ENCODE measurements at places on chromosomes 1 and 21. TPM values are rescaled to one million over a fixed set of nuclear protein-coding genes. Genes with fewer than 3 reads are reported as not detected.

The ELAPOR1 gene
- total RNA-seq, result under 0.01 TPM

The MYCL gene
- total RNA-seq, result 5.5 TPM

The LRRC8D gene
- 35.8 TPM for total RNA-seq

The SHISA4 gene
- total RNA-seq, result 3.9 TPM

The OR2M3 gene
- total RNA-seq, result not detected

The C1orf167 gene
- not detected for total RNA-seq

The NPHS2 gene
- total RNA-seq, result not detected

The KISS1 gene
- total RNA-seq, result not detected

The ARTN gene
- total RNA-seq, result 20.1 TPM

The RGS13 gene
- total RNA-seq, result not detected

The SLAMF6 gene
- total RNA-seq, result not detected

The C1QA gene
- total RNA-seq, result not detected

The LRRC38 gene
- total RNA-seq, result not detected

The AQP10 gene
- total RNA-seq, result 0.13 TPM

The SFN gene
- 465 TPM for total RNA-seq

The GJB5 gene
- total RNA-seq, result 95.8 TPM

The FCRL6 gene
- 0.13 TPM for total RNA-seq

The SPEN gene
- total RNA-seq, result 19.2 TPM

The ARHGEF19 gene
- total RNA-seq, result 6.1 TPM

The HSD3B1 gene
- total RNA-seq, result not detected

The SEC16B gene
- total RNA-seq, result 0.26 TPM

The ZNF692 gene
- 22.7 TPM for total RNA-seq

The DIO1 gene
- not detected for total RNA-seq

The S100A6 gene
- total RNA-seq, result 2,948 TPM

The CD247 gene
- total RNA-seq, result not detected

The HES3 gene
- not detected for total RNA-seq
